ENCODE measurements at places on chromosomes 5 and 9.

GRCh38 chr9:69370430-69370829 lies 45.4 kb downstream of the ENTREP1 start:
- no peak for DNase-seq

GRCh38 chr9:34176089-34176488 lies 2.8 kb upstream of the UBAP1 start:
- DNase-seq = no peak

GRCh38 chr5:162189719-162190118 lies 122.1 kb downstream of the GABRG2 start:
- DNase-seq = no peak

DNA sequence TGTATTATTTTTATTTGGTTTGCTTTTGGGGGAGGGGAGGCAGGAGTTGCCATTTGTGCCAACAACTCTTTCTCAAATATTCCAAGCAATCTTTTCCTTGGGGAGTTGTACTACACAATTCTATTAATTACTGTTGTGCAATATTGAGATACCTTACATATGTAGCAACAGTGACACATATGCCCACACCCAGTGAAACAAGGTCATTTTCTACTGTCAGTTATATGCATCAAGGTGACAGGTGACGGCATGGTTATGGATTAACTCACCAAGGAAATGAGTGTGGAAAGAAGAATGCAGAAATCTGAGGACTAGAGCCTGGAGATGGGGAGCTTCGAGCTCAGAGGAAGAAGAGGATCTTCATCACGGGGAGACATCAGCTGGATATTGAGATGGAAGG lies 17.9 kb upstream of the MSMP start:
- no peak for DNase-seq

GRCh38 chr9:122216798-122217418 lies 11.8 kb downstream of the LHX6 start:
- DNase-seq = no peak

DNA sequence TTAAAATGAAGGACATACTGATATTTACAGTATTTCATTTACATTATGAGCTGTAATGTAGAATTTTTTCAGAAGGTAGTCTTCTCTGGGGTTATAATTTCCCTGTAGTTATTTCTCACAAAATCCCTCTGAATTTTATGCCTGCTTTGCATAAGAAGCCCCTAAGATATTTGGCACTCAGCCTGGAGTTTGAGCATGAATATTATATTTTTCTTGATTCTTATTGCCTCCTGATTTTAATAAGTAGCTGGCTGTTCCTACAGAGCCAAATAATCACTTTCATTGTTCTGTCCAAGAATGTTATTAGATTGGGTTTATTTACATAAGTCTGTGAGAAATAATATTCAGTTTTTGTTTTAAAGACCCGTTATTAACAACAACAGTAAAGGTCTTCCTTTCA lies 195.0 kb downstream of the FER start:
- DNase-seq = no peak
